ENCODE measurements at places on chromosomes 1 and 21.
A peak's percentile ranks its signal among the peaks of the same experiment; 100 is the strongest.

GRCh38 chr1:206653715-206654459 is 18.6 kb downstream of the DYRK3 start:
- no peak for DNase-seq

DNA sequence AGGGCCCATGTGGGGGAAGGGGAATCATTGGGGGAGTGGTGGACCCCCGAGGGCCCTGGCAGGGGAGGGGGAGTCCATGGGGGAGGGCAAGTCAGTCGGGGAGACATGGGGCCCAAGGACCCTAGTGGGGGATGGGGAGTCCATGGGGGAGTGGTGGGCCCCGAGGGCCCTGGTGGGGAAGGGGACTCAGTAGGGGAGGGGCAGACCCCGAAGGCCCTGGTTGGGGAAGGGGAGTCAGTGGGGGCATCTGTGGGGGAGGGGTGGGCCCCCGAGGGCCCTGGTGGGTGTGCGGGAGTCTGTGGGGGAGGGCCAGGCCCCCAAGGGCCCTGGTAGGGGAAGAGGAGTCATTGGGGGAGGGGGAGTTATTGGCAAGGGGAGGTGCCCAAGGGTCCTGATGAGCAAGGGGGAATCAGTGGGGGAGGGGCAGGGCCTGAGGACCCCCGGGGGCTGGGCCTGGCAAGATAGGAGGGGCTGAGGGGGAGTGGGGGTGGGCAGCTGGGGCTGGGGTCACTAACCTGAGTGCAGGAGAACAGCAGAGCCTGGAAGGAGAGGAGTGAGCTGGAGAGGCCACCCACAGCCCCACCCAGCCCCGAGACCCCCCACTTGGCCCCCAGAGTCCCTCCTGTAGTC is 2.1 kb downstream of the MXRA8 start:
- no peak for DNase-seq

- DNase-seq: no peak
Measured at GRCh38 chr1:27496604-27497155, 6.7 kb upstream of the WASF2 start.

- no peak for DNase-seq
Measured at GRCh38 chr1:244854166-244854565, 10.2 kb downstream of the HNRNPU start.

DNA sequence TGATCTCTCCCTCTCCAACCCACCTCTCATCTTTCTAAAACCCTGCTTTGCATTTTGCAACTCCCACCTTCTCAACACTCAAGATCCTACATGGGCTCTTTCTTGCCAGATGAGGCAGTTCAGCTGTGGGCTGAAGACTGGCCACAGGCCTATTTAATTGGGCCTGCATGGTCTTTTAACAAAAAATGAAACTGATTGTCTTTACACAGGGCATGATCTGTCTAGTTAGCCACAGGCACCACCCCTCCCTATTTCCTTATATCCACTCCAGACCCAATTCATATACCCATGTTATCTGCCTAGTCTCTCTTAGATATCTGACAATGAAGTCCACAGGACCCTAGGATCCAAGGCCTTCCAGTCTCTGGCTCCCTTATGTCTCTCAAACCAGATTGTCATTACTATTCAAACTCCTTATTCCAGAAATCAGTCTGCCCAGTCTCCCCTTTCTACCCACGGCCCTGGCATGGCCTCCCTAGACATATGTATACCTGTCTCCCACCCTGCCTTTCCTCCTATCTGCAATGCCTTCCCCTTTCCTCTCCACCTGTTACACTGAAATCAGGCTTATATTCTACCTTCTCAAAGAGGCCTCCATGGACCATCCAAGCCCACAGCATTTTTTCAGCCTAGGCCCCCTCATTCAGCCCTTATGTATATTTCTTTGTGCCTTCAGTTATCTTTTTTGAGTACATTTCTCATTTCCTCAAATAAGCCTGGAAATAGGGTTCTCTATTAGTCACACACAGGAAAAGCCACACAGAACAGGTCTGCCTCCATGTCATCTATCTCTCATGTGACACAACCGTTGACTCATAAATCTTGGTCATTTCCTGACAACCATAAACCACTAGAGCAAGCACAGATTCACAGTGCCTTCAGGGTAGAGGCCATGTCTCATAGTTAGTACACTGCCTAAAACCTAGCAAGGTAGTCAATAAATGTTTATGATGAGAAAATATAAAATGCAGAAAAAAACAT is 39.0 kb downstream of the LPAR3 start:
- no peak for DNase-seq

- DNase-seq: no peak
Measured at GRCh38 chr1:214101828-214102227, 114.1 kb downstream of the PROX1 start.

DNA sequence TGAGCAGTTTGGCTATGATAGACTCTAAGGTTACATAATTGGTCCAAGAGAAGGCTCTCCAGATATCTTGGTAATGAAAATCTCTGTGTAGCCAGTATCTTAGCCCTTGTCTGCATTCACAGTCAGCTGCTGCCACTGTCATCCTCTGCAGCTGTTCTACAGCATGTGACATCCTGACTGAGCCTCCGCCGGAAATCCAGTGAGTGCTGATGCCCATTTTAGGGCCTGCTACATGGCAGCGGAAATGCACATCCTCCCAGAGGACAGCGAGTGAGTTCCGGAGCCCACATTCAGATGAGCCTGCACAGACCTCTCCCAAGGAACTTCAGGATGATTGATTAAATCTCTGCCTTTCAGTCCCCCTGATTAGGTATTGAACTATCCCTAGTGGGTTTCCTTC is 237.1 kb downstream of the HHIPL2 start:
- DNase-seq: no peak

GRCh38 chr1:184497959-184498723 is 111.3 kb downstream of the C1orf21 start:
- DNase-seq: no peak

- no peak for DNase-seq
Measured at GRCh38 chr1:39407896-39408640, 83.4 kb upstream of the BMP8A start.

- DNase-seq: no peak
Measured at GRCh38 chr1:55965981-55966461, 613.3 kb downstream of the PLPP3 start.

DNA sequence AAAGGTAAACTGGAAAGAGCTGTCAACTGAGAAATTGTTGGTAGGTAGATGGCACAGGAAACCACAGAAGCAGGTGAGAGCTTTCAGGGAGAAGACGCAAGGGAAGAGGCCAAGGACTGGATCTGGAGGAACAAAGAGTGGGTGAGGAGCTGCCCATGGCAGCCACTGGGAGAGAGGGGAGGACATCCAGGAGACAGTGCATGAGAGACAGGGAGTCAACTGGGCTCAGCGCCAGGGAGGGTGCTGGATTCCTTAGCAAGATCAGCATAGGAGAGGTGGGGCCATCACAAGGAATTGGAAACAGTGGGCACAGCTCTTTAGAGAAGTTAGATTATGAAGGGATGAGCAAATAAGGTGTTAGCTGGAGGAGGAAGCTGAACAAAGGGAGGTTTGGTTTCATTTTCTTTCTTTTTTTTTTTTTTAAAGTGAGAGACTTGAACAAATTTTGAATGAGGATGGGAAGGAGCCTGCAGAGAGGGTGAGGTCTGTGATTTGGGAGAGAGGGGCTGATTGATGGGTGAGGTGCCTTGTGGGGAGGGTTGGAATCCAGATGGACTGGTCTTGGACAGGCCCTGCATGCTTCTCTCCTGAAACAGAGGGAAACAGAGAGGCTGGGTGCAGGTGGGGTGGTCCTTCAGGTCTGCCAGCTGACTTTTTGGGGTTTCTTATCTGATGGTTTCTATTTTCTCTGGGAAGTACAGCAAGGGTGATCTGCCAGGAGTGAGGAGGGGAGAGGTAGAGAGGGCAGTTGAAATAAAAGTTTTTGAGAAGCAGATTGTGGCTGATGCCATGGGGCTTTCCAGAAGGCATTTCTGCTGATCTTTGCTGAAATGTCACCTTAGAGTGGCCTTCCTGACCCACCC is 5.4 kb downstream of the CYP4B1 start:
- no peak for DNase-seq

DNA sequence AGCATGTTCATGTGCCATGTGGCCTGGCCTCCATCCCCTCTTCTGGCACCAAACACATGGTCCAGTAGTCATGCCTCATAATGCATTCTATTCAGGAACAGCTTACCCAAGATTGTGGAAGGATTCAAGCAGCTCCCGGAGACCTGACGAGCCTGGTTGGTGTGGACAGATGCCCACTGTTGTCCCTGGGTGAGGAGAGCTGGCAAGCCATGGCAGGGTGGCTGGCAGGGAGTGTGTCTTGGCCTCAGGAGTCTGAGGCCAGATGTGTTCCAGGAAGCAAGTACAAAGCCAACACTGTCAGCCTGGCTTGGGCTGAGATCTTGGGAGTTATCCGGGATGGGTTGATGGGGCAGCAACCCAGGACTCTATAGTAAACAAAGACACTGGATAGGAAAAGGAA is 7.3 kb upstream of the FABP3 start:
- no peak for DNase-seq

DNA sequence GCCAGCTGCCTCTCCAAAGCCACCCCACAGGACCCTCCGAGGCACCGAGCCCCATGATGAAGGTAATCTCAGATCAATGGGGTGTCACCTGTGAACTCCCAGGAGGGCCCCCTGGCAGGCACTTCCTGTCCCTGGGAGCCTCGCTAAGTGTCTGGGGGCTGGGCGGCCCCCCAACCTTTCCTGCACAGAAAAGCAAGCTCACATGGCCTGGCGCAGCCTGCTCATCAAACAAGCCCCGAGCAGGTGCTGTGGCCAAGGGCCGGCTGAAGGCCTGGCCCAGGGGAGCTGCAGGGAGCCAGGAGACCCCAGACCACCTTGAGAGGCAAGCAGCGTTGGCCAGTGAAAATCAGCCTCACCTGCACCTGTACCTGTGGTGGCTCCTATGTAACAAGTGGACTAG is 2.9 kb downstream of the RIPK4 start:
- DNase-seq: no peak

GRCh38 chr1:41868241-41868998 is 50.3 kb downstream of the HIVEP3 start:
- peak; percentile 68 for DNase-seq

DNA sequence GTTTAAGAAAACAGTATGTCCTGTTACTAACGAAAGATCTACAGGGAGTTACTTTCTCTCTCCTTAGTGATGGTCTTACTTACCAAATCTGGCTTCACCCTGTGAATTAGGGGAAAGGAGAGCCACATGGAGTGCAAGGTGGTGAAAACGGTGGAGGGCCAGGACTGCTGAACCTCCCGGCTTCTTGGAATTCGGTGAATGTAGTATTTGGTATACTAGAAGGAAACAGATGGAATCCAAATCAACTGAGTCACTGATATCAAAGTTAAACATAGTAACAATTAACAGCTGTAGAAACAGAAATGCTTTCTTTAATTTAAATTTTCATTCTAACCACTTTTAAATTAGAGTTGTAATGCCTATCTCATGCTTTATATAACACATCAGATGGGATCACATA is 45.7 kb downstream of the ALG14 start:
- no peak for DNase-seq

- DNase-seq: no peak
Measured at GRCh38 chr1:58104960-58105359, 441.6 kb downstream of the OMA1 start.

DNA sequence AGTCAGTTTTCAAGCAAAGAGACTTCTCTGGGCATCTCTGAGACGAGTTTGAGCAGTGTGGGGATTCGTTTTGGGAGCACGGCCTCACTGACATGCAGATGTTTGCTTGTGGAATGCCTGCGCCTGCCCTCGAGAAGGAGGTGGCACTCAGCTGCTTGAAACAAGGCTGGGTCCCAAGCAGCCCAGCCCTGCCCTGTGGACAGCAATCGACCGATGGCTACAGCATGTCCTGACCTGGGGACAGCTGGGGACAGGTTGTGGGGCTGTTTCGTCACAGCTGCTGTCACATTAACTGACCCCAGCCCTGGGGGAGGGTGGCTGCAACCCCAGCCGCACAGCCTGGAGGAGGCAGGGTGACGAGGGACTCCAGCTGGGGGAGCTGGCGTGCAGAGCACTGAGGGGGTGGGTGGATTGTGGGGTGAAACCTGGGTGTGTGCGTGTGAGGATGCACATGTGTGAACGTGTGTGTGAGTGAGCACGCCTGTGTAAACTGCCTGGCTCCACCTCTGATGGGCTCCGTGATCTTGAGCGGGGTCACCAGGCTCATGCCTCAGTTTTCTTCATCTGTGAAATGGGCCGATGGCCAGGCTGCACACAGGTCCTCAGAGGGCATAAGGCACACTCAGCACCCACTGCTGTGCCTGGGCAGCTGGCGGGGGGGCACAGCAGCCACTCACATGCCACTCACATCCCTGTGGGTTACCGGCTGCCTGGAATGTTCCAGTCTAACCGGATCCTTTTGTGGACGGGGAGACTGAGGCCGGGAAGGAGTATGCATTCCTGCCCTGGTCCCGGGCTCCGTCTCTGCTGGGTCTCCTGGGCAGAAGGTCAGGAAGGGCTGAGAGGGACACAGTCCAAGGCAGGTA is 49.3 kb downstream of the COL18A1 start:
- no peak for DNase-seq

DNA sequence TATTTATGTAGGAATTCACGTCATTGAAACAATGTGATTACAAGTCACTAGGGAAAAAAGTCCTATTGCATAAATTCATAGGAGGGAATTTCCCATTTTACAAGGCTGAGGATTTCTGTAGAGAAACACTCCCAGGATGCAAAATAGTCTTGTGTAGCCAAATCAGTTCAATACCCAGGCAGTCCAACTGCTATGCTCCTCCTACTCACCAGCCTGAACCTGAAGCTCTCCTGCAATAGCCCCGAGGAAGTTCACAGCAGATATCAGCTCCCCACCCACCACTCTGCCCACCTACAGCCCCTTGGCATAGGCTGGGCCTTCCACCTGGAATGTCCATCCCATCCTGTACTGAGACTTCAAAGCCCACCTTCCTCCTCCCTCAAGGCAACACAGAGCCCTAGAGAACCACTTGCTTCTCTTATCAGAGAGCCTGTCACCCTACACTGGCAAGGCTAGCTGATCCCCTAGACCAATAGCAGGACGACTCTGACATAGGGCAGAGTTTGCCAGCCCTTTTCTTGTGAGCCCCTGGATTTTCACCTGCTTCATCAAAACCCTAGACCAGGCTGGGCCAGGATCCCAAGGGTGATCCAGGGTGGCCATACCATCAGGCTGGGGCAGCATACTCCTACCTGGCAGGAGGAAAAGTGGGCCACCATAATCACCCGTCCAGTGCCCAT is 1.5 kb downstream of the LSS start:
- peak; percentile 24 for DNase-seq

- DNase-seq: no peak
Measured at GRCh38 chr1:56002231-56002630, 577.1 kb downstream of the PLPP3 start.

DNA sequence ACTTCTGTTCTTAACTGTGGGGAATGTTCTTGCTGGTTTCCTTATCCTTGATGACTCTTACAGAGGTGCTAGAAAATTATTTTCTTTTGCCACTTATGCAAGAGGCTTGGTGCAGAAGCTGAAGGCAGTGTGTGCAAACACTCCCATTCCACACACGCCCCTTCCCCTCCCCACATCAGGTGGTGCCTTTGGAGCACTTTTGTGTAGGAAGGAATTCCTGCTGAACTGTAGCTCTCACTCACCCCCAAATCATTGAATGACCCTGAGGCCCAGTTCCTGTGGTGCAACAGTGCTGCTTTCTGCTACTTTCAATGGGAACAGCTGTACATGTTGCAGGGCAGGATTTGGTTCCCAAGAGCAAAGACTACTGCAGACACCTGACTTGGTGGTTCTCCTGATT is 101.8 kb downstream of the CD247 start:
- DNase-seq: no peak

All from germinal center (tissue), 1 donor.